Activated CD4-positive, alpha-beta T cell treated with anti-CD3 and anti-CD28 coated beads, Interleukin-2, amount 50 U/mL, for 4 hours (primary cell): ENCODE measurements at places on chromosomes 5 and 9.

GRCh38 chr9:95517559-95518425 is 1.0 kb upstream of the PTCH1 start:
- DNase-seq: no peak

DNA sequence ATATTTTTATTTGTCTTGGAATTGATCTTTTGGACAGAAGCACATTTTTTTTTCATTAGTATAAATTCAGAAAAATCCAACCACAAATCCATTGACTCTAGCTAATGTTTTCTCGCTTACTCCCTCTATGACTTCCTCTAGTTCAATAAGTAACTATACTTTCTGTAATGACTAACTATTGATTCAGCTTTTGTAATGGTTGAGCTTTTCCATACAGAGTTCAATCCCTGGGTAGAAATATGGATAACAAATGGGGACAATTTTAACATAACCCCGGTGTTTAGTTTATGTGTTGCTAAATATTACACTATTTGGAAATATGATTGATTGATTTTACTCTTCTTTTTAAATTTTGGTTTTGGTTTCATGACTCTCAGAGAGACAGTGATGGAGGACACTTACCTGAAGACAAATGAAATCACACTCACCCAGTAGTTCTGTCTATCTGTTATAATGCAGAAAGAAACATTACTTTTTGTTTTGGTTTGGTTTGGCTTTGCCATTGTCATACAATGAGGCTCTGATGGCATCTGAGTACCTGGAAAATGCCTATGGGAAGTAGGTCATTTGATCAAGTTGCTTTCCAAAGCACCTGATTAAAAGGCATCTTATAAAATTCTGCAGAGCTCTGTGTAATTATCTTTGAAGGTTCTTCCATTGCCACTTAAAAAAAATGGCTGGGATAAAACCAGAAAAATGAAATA is 309.7 kb upstream of the MPDZ start:
- no peak for DNase-seq

DNA sequence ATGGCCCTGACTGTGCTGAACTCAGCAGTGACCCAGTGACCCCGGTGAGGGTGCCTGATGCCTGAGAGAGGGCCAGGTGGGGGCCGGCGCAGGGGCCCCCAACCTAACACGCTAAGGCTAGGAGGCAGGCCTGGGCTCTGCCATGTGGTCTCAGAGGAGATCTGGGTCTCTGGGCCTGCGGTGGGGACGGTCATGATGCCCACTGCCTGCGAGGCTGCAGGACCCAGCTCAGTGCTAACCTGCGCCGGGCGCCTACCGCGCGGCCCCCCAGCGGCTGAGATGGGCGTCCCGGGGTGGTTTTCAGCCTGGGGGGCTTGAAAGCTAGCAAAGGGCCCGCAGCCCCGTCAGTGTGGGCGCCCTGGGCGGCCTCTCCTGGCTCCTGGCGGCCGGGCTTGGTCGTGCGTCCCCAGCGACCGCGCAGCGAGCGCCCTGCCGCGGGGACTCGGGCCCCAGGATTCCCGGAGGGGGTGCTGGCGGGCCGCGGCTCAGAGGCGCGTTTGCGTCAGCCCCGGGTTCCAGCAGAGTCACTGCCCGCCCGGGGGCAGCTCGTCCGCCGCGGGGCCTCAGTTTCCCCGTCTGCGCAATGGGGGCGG is 2.5 kb downstream of the EGFL7 start:
- no peak for DNase-seq

DNA sequence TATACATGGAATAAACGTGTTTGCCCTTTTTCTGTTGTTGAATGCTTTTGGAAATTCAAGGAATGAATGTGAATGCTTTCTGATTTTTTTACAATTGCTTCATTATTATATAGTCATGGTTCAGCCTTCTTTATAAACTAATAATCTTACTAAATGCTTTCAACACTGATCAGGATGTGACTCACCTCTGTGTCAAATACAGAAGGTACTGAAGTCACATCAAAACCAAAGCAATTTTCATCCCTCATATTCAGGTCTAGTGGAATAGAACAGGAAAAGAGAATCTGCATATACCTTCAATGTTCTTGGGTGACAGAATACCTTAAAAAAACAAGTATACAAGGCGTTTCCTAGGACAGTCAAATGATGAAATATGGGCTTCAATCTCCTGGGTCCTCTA is 170.7 kb downstream of the PDE4D start:
- no peak for DNase-seq

DNA sequence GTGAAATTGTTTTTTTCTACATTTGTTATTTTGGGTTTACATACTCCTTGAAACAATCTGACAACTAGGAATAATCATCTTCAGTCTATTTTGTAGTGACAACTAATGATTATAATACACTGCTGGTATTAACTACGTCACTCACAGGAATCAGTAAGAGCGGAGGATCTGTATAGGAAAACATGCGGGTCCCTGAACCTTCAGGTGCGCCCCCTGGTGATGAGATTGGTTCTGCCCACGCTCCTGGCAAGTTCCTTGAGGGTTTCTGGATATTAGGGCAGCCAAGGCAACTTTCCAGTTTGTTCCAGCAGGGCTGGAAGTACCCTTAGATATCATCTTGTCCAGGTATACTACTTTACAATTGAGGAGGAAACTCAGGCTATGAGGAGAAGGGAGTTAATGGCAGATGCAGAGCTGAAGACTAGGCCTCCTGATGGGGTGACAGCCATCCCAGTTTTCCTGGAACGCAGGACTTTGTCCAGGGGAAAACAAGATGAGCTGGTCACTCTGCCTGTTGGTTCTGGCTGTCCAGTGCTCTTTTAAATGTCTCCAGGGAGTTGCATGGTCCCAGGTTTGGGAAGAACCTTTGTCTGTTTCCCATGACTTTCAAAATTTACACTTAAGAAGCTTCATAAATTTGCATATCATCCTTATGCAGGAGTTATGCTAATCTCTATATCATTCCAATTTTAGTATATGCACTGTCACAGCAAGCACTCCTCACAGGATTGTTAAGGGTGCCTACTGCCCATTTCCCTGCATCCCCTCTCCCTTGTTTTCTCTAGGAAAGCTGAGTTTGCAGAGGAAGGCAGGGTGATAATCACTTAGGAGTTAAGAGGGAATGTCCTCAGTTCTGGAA is 14.9 kb upstream of the WNT8A start:
- peak; percentile 77 for DNase-seq

GRCh38 chr9:91727316-91727861 is 222.6 kb downstream of the ROR2 start:
- no peak for DNase-seq

DNA sequence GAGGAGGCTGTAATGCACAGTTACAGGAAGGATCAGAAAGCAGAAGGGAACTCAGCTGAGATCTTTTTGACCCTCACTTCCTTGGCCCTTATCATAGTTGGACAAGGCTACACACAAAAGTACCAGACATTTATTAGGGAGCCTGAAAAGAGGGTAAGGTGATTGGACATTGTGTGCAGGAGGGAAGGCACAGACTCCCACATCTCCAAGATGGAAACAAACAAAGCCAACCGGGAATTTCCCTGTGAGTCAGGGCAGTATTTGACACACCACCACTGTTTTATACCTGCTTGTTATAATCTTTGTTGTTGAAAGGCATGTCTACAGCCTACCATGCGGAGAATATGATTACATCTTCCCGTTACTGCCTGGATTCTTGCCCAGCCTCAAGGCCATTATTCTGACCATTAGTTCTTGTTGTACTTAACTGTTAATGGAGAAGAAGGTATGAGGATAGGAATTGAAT is 3.0 kb upstream of the CCNG1 start:
- DNase-seq: no peak

DNA sequence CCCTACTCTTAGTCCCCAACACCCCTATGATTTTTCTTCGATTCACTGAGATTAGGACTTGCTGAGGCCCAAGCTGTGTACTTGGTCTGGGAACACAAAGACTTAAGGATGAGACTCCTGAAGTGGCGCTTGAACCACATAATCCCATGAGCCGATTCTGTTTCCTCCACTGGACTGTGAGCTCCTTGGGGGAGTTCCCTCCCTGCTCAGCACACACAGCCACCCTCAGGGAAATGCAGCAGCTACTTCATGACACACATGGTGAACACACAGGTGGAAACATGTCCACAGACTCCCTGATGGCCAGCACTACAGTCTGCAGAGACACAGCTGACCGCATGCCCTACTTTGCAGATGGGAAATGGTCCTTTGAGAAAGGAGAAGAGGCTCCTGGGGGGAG is 101.1 kb downstream of the C5orf15 start:
- no peak for DNase-seq

DNA sequence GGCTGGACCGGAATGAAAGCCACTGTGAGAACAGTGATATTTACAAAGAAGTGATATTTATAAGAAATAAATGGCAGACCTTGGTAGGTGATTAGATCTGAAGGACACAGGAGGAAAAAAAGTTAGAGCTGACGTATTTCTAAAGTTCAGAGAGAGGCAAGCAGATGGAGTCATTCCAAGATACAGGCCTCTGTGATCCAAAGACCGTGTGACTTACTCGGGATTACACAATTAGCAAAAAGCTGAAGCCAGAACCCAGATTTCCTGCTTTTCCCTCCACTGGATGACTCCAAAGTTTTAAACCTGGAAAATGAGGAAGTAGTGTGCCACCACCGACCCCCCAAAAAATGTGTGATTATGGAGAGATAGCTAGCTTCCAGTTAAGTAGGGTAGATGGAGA is 3.1 kb upstream of the DOCK8 start:
- DNase-seq: no peak

DNA sequence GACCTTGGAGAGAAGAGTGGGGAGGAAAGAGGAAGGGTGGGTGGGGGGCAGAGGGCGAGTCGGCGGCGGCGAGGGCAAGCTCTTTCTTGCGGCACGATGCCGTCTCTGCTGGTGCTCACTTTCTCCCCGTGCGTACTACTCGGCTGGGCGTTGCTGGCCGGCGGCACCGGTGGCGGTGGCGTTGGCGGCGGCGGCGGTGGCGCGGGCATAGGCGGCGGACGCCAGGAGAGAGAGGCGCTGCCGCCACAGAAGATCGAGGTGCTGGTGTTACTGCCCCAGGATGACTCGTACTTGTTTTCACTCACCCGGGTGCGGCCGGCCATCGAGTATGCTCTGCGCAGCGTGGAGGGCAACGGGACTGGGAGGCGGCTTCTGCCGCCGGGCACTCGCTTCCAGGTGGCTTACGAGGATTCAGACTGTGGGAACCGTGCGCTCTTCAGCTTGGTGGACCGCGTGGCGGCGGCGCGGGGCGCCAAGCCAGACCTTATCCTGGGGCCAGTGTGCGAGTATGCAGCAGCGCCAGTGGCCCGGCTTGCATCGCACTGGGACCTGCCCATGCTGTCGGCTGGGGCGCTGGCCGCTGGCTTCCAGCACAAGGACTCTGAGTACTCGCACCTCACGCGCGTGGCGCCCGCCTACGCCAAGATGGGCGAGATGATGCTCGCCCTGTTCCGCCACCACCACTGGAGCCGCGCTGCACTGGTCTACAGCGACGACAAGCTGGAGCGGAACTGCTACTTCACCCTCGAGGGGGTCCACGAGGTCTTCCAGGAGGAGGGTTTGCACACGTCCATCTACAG is 760 bp downstream of the NPR3 start:
- no peak for DNase-seq

DNA sequence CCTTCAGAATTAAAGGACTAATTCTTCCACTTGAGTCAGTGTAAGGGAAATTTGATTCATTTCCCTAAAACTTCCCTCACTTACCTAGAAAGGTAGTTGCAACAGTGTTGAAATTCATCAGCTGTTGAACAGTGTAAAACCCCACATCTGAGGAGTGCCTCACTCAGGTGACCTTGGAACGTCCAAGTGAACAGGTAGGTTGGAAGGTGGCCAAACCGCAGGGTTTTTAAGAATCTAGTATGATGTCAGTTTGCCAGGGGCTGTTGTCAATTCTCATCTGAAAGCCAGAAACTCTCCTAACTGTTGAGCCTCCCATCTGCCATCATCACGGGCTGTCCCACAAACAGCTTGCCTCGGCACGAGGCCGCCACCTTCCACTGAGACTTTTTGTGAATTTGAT is 105.7 kb downstream of the TMEM174 start:
- no peak for DNase-seq
